ENCODE measurements at places on chromosomes 2 and 18.

- DNase-seq: peak; percentile 53
Measured at GRCh38 chr2:109046925-109047508, 58.0 kb upstream of the EDAR start.

DNA sequence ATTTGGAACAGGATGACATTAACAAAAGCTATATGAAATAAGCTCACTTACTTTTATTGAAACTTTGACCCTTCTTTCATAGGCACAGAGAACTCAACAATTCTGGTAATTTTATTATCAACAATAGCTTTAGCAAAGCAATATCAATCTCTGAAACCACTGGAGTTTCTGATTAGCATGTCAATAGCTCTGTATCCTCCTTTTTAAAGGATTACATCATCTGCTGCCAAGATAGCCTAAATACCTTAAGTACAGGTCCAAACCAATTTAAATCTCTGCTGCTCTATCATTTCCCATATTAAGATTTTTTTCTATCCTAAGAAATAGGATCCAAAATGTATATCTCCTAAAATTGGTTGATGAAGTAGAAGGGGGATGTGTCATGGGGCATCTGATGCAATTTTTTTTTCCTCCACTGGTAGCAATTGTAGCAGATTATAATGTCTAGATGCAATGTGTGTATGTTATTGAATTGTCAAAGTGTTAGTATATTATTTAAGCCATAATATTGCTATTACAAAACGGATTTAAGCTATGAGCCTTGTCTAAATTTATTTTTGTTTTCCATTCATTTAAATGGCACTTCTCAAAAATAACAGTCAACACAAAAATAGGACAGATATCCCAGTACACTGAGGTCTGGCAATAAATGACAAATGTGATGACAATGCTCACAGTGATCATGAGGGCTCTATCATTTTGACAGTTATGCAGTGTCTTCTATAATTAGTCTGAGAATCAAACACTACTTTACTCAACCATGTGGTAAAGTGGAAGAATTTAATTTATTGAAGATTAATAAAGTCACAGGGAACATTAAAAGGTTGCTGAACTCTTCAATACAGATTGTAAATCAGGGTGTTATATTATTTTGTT is 328.4 kb downstream of the CDH7 start:
- DNase-seq: no peak

DNA sequence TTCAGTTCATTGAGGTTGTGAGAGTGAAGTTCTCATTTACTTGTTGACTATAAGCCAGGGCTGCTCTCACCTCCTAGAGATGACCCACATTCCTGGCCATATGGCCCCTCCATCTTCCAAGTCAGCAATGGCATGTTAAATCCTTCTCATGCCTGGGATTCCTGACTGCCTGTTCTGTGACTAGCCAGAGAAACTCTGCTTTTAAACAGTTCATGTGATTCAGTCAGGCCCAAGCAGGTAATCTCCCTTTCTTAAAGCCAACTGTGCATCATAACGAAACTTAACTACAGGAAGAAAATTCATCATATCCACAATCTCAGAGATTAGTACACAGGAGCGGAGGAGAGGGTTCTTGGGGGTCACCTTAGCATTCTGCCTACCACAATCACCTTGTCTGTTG is 11.5 kb downstream of the DPP4 start:
- DNase-seq: no peak

DNA sequence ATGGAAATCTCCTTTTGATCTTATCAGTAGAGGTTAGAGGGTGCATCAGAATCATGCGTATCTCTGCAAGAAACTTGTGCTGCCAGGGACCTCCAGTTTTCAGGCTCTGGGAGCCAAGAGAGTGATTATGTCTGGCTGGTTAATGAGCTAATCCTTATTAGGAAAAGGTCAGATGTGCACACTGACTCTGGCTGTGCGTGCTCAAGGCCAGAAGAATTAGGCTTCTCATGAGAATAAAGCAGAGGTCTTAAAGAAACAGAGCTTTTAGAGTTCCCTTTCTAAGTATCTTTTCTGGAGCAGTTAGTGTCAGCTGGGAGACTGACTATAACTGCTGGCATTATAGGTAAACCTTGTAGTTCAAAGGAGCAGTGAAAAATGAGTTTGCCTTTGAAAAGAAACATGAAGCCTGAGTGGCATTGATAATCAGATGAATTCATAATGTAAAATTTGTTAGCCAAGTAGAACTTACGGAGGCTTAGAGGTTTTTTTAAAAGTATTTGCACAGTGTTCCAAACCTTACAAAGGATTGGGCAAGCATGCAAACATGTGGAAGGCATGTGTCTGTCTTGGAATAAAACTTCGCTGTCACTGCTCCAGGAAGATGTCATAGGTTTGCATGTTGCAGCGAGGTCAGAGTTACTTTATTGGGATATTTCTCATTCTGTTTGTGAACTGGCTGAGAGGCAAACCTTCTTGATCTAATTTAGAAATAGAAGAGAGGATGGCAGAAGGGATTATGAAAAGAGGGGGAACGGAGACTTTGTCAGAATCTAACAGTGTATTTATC is 151.7 kb downstream of the ARHGAP28 start:
- no peak for DNase-seq

DNA sequence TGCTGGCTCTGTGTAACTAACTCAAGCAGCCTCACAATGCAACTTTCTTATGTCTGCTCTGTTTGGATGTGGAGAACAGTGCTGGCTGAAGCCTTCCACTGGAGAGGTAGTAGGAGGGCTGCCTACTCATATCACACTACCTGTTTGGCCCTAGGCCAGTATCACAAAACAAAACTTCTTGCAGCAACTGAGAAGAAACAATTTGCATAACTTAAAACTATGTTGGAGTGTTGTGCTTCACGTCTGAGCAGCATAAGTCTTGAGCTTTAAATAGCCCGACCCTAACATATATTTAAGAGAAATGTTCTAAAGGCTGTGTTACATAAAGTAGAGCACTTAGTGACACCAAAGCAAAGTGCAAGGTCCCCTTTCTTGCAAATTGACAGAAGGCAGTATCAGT is 204.9 kb upstream of the ACVR2A start:
- DNase-seq: no peak

- DNase-seq: no peak
Measured at GRCh38 chr18:12044591-12044990, 49.1 kb upstream of the ANKRD62 start.

DNA sequence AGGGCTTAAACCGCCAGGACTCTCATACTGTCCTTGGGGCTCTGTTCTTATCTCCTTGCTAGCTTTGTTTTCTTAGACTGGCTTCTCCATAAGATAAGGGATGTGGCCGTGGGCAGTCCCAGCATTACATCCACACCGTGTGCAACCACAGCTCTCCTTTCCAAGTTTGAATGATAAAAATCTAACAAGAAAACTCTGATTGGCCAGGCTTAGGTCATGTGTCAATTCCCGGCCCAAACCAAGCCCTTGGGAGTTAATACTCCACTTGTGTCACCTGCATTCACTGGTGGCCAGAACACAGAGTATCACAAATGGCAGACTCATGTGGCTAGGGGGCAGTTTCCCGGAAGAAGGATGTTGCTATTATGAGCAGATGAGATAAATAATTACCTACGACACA is 43.2 kb upstream of the KDM3A start:
- no peak for DNase-seq

GRCh38 chr18:10121786-10122515 is 208.1 kb downstream of the VAPA start:
- peak; percentile 62 for DNase-seq

GRCh38 chr2:33229646-33230045 is 246.8 kb upstream of the RASGRP3 start:
- no peak for DNase-seq

- DNase-seq: no peak
Measured at GRCh38 chr2:12284037-12284436, 432.7 kb upstream of the TRIB2 start.

DNA sequence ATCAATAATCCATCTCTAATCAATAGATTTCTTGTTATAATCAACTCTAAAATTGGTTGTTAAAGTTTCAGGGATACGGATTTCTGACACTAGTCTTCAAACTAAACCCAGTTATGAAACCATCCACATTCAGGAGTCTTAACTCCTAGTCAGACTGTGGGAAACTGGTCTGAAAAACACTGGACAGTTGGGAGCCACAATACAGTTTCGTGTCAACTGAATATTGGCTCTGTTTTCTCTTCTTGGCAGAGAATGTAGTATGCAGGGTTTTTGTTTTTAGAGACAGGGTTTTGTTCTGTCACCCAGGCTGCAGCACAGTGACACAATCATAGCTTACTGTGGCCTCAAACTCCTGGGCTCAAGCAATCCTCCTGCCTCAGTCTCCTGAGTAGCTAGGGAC is 123.1 kb downstream of the RTTN start:
- no peak for DNase-seq

- DNase-seq: peak; percentile 39
Measured at GRCh38 chr2:171723716-171724683, 36.7 kb downstream of the DYNC1I2 start.

DNA sequence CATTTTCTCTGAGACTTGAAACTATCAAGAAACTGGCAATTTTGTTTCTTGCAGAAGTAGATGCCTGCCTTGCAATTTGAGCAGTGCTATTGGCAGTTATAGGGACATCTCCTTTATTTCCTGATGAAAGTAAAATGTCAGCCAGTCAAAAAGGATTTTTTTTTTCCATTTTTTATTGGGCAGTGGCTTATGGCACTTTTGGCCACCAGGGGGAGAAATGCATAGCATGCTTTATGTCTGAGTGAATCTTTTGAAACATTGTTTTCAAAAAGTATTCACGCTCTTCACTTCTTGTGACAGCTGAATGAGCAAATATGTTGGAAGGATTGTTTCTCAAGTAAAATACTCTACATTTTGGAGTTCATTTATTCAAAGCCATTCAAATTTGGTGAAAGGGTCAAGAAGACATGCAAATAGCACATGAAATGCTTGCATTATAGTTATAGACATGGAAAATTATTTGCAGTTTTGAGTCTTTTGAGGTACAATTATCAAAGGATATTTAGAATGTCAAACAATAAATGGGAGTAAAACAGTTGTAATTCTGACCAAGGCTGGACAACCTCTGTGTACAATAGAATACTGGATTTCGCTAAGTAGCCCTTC is 491.0 kb downstream of the CDH2 start:
- DNase-seq: no peak
